Cortex of kidney (tissue), 1 donor: ENCODE measurements at places on chromosomes 3 and 15.

GRCh38 chr3:136105044-136105443 is 91.1 kb downstream of the MSL2 start:
- no peak for DNase-seq

- DNase-seq: no peak
These were observed 77.5 kb downstream of the RPN1 start for GRCh38 chr3:128573160-128573559.

DNA sequence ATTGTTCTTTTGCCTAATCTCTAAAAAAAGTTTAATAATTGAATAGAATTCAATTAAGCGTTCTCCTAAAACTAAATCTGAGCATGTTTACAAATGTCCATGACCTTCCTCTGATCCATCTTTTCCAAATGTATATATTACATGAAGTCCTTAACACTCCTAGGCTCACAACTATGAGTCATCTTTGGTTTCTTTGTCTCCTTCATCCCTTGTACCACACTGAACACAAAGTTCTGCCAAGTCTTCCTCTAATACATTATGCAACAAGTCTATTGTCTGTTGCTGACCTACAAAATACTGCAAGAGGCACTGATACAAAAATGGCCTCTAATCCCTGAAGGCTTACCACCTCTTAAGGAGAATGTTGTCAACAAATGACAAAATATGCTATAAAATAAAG is 550.2 kb downstream of the PYDC2 start:
- no peak for DNase-seq

DNA sequence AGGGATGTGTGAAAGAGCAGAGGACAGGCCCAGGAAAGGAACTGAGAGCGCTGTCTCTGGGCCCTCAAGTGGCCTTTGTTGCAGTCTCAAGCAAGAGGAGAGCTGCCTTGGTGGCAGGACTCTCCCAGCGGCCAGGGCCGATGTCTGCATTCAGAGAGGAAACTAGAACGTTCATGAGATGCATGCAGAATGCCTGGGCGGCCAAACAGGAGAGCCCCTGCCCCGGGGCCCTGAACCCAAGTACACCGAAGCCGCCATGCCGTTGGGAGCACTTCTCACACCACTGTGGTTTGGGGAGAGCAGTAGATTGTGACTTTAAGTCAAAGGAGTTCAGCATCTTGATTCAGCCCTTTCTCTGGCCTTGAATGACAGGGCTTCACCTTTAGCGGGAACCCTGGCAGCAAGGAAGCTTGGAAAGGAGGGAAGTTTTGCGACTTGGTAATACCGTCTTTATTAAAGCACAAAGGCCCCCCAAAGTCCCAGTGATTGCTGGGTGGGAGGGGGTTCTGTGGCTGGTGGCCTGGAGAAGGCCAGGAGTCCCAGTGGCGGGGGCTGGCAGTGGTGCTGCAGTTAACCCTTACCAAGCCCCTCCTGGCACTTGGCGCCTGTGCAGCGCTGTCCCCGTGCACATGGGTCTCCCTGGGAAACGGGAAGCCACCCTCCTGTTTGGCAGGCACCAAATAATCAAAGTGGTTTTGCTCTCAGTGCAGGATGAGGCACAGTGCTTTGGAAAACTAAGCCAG is 36.2 kb downstream of the SLC6A11 start:
- no peak for DNase-seq

DNA sequence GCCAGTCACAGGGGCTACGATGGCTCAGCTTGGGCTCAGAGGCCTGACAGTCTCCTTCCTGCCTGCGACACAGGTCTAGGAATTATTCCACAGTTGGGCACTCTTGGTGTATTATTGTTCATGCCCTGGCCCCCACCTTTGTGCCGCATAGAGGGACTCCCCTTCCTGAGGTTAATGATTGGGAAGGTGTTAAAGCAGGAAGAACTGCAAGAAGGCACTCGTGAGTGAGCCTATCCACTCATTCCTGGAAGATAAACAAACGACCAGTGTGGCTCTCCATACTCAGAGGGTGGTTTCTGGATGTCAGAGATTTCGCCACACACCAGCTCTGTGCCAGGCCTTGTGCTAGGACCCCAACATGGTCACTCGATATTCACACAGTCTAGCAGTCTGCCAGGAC is 12.3 kb downstream of the LIPC start:
- DNase-seq: no peak

- no peak for DNase-seq
These were observed 32.3 kb upstream of the DUT start for GRCh38 chr15:48298914-48299313.

GRCh38 chr15:63133786-63134185 is 12.1 kb downstream of the LACTB start:
- DNase-seq: no peak

DNA sequence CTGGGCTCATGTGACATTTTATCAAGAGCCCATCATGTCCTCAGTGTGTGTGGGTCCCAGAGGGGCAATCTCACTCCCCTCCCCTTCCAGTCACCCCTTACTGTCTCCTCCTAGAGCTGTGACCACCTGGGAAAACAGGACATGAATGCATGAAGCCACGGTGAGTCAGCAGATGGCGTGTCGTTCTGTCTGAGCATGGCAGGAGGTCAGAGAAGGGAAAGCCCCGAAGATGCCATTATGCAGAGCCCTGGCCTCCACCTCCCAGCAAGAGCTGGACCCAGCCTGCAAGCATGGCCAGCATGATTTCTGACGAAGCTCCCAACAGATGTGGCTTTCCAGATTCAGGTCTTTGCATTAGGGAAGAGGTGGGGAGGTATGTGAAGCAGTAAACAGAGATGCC is 118.5 kb downstream of the TLE3 start:
- DNase-seq: no peak

GRCh38 chr3:105722943-105723556 is 145.8 kb downstream of the CBLB start:
- no peak for DNase-seq

- DNase-seq: no peak
These were observed 301.4 kb upstream of the TGFBR2 start for GRCh38 chr3:30305021-30305420.

GRCh38 chr15:45521596-45522327 is 793 bp downstream of the SLC30A4 start:
- DNase-seq: no peak

GRCh38 chr3:72791161-72791560 is 57.1 kb downstream of the SHQ1 start:
- DNase-seq: no peak

DNA sequence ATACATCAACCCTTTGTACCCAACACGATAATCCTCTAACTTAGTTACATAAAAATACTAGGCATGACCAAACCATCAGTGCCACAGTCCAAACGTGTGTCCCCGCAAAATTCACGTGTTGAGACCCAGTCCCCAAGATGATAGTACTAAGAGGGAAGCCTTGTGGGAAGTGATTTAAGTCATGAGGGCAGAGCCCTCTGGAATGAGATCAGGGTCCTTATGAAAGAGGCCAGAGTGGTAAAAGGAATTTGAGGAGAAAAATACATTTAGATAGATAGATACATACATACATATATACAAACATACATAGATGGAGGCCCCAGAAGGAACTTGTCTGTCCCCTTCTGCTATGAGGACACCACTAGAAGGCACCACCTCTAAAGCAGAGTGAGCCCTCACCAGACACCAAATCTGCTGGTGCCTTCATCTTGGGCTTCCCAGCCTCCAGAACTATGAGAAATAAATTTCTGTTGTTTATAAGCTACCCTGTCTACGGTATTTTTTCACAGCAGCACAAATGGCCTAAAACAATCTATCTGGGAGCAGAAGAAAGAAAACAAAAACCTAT is 8.0 kb downstream of the TBC1D2B start:
- no peak for DNase-seq

DNA sequence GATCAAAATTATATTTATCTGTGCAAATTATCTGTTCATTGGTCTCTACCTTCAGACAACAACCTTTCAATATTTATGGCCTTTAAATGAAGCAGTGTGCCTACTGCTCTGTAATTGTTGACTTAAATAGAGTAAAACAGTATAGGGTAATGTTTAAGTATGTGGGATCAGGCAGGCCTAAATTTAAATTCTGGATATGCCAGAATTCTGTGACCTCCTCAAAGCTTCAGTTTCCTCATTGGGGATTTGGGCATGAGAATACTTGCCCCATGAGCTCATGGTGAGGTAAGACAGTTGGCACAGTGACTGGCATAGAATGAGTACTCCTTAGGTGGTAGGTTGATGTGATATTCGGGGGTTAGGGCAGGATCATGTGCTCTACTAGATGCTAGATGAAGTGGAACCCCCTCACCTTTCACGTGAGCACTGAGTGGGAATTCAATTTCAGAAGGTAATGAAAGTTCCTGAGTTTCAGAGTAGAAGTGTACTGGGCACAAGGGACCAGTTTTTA is 14.9 kb downstream of the ARL8B start:
- DNase-seq: no peak

DNA sequence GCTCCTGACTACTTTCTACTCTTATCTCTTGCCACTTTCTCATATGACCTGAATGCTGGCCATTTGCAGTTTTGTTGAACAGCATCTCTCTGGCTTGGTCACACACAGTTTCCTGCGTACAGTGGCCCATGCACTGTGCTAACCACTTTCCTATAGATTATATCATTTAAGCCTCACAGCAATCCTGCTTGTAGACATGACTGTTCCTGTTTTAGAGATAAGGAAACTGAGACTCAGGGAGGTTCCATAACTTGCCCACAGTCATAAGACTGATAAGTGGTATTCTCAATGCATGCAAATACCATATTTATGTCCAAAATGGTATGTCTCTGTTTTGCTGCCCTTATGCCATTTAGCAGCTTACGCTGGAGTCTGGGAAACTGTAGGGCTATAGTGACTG is 229.5 kb downstream of the NR1D2 start:
- DNase-seq: no peak

- no peak for DNase-seq
These were observed 60.2 kb downstream of the TLNRD1 start for GRCh38 chr15:81060907-81061306.

DNA sequence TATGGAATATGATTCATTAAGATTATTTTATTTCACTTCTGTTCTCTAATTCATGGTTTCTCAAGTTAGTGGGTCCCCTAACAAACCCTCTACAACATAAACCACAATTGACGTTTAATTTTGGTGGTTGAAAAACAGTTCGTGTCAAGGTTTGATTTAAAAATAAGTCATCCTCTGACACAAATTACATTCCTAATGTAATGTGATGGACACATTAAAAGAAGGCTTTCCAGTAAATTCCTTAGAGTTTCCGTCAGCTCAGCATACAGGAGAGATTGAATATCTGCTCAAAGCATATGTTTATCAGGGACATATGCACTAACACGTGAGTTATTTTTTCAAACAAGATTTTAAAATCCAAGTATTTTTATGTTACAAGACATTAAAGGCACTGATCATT is 626.5 kb upstream of the ADAMTS9 start:
- DNase-seq: no peak

GRCh38 chr3:47496892-47497291 is 16.6 kb downstream of the ELP6 start:
- DNase-seq: no peak

DNA sequence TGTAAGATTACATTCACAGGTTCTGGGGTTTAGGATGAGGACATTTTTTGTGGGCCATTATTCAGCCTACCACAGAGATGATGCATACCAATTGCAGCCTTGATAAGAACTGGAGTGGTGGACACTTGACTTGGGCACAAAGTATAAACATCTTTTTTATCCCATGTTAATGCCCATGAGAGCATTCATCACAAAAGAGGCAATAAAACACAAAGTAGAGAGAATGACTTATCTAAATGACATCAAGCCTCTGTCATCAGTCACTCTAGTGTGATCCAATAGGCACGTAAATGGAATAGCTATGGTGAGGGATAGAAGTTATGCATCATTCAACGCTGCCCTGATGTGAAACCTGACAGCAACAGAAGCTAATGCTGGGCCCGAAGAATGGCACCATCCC is 25.8 kb downstream of the VEPH1 start:
- no peak for DNase-seq
